Activated T-cell treated with anti-CD3 and anti-CD28 coated beads, Interleukin-2, amount 50 U/mL, for 4 hours (primary cell): ENCODE measurements at places on chromosomes 12 and 14. TPM values are rescaled to one million over a fixed set of nuclear protein-coding genes. Genes with fewer than 3 reads are reported as not detected.

DNA sequence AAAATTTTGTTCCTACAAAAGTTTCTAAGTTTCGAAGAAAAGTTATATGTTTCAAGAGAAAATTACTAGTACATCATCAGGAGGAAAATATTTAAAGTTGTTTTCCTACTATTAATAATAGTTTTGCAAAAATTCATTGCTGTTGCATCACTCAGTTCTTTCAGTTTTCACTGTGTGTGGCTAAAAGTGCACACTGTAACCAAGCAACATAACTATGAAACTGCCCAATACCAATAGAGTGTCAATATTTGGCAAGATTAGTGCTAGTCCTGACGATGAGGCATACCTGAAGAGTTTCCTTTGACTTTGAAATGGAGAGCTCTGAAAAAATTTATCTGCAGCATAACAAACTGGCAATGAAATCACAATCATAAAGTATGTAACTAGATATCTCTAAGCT, 194.3 kb downstream of the CPNE8 start:
- no peak for DNase-seq

Gene STAT2
- total RNA-seq, result 50.4 TPM

- DNase-seq, result no peak
These were observed 262.5 kb upstream of the TMEM132C start for GRCh38 chr12:128004383-128004938.

DNA sequence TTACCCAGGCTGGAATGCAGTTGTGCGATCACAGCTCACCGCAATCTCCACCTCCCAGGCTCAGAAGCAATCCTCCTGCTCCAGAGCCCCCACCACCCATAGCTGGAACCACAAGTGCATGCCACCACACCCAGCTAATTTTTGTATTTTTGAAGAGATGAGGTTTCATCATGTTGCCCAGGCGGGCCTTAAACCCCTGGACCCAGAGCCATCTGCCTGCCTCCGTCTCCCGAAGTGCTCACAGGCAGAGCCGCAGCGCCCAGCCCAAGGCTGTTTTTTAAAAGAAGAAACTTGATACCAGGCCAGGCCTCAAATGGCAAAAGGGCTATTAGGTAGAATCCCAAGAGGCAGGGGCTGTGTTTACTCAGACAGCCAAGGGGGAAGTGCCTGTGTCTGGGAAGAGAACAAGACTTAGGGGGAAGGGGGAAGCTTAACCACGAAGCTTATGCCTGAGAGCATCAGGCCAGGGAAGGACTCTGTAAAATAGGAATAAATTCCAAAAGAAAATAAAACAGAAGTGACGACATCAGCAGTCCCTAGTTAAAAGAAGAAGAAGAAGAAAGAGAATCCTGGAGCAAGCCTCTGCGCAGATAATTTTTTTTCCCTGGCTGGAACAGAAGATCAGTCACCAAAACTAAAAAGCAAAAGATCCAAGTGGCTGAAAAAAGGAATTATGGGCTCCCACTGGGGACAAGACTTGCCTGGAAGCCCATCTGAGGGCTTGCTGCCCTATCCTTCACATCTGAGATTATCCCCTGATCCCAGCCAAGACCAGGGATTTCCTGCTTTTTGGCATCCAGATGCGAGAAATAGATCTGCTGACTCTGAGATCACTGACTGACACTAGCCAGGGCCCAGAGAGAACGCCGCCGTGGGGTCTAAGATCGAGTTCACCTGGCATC, 170.5 kb downstream of the NDUFA12 start:
- no peak for DNase-seq

Gene CLEC6A
- total RNA-seq, result not detected

DNA sequence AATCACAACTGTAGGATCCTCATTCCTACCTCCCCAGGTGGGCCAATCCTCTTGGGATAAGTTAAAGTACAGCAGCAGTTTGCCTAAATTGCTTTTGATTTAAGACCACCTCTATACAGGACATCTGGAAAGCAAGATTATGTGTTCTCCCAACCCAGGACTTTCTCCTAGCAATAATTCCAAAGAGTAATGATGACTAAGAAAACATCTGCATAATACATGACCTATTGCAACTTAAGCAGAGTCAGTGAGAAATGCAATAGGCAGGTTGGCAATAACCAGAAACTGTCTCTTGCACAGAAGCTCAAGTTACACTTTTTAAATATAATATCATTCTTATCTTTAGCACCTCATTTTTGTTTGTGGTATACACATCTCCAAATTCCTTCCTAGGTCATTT, 275.4 kb downstream of the TRHDE start:
- DNase-seq, result no peak

DNA sequence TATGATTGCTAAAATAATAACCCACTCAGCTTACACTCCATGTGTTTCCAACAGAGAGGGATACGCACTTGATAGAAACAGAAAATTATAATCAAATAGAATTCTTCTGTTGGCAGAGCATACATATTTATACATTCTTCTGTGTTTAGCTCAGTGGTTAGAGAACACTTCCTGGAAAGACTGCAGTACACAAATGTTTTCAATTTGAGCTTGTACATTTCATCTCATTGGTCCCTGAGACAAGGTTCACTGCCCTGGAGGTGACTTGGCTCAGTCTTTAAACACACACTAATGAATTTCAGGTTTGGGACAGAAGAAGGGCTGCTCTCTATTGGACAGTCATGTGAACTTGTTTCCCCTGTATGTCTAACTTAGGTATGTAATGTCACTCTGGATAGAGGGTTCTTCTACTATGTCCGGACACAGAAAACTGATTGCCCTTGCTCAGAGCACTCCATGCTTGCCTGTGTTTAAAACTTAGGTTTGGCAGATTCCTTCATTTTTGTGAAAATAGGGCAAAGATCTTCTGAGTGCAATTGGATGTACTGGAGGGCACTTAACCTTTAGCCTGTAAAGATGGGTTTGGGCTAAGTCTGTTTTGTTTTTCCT, 22.9 kb downstream of the PROX2 start:
- no peak for DNase-seq

DNA sequence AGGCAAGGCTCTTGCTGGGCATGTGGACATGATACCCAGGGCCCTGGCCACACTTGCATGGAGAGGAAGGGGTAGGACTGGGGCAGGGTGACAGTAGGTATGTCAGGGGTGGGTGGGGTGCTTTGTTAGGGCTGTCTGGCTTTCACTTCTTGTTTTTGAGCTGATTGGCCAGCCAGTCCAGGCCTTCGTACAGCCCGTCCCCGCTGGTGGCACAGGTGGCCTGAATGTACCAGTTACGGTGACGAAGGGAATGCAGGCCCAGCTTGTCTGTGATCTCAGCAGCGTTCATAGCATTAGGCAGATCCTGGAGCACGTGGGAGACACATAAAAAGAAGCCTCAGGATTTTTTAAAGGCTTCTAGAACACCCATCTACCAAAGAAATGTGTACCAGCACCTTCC, 13.5 kb upstream of the FKBP11 start:
- no peak for DNase-seq

DNA sequence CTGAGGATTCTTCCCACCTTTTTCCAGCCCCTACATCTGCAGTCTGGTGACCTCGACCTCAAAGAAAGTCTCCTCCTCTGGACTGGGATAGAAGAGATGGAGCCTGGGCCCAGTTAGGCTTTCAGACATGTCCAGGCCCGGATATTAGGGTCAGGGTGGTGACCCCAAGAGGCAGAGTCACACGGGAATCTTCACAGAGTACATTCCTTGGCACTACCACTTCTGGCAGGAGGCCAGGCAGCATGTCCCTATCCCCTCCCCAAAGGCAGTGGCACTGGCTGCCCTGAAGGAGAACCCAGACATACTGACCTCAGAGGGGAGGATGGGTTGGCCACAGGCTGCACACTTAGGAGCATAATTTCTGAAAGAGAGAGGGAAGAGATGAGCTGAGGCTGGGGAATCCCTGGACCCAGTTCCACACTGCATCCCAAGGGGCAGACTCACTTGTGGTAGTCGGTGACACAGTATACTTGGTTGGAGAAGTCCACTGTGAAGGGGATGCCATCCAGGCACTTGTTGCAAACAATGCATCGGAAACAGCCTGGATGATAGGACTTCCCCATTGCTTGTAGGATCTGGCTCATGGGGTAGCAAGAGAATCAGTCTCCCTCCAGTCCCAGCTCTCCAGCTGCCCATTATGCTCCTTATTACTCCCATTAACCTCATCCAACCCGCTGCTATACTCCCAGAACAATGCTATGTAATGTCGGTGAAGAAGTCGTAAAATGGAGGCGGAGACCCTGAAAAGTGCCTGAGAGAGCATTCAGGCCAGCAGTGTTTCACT, 7.6 kb downstream of the AJUBA start:
- no peak for DNase-seq

Gene RPS6KL1
- 20.7 TPM for total RNA-seq

- DNase-seq, result no peak
These were observed 58.5 kb upstream of the RMST start for GRCh38 chr12:97404093-97404492.

Gene OR10A7
- total RNA-seq, result not detected

DNA sequence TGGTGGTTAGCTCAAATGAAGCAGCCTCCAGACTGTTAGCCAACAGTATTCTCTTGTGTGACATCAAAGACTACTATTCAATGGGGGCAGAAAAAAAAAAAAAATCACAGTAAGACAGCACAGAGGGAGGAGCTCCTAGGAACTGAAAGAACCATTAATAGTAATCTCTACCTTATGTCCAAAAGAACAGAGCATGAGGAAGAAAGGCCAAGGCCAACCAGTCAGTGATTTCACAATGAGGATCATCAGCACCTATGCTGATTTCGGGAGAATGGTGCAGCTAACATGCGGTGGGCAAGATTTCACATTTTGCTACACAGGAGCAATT, 66.3 kb upstream of the SOX5 start:
- no peak for DNase-seq

DNA sequence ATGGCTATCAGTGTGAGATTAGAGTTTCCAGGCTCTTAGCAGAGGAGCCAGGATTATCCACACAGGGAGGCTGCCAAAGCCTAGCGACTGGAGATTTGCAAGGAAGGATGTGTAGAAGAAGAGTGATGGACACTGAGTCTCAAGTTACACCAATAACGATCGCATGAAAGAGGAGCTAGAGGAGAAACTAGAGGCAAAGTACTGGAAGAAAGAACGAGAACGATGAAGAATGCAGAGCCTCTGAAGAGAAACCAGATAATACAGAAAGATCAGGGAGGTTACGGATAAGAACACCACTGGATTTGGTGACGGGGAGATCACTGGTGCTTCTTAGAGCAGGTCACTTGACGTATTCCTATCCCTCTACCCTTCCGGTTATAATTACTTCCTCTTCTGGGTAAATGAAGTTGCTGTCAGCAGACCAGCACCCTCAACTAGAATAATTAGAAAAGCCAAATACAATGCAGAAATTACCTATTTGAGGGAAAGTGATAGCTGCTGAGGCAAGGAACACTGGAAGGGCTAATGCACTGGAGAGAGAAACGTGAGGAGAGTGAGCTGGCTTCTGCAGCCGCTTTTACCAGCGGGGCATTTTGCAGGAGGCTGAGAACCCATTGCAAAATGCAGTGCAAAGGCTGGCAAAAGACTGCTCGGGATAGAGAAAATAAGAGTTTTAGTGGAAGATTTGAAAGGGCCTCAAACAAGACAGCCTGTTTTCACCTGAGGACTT, 93.1 kb upstream of the HIF1A start:
- DNase-seq, result no peak

Gene ZDHHC17
- 25.4 TPM for total RNA-seq

DNA sequence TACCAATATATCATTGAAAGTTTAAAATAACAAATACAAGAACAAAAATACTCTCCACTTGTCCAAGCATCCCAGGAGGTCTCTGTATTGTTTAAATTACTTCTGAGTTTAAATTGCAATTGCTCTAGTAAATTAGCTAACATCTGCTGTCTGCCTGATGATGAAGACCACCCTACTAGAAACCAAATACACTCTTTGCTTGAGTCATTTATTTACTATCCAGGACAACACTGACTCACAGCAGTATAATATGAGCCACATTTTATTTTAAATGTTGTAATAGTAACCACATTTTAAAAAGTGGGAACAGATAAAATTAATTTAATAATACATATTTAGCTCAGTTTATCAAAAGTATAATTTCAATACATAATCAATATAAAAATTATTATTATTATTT, 62.9 kb upstream of the EEA1 start:
- no peak for DNase-seq

DNA sequence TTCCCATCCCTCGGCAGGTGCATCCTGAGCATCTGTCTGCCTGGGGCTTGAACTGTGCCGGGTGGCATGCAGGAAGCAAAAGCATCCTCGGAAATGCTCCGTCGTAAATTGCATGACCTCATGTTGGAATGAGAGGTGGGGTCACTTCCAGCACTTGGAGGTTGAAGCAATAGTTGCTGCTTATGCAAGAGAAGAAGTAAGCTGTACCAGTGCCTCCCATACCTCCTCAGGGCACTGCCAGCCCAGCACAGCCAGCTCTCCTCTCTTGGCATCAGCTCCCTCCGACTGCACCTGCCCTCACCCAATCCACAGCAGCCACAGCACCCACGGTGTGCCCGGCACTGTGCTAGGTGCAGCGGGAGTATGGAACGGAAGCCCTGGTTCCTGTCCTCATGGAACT, 11.5 kb downstream of the TEAD4 start:
- no peak for DNase-seq

DNA sequence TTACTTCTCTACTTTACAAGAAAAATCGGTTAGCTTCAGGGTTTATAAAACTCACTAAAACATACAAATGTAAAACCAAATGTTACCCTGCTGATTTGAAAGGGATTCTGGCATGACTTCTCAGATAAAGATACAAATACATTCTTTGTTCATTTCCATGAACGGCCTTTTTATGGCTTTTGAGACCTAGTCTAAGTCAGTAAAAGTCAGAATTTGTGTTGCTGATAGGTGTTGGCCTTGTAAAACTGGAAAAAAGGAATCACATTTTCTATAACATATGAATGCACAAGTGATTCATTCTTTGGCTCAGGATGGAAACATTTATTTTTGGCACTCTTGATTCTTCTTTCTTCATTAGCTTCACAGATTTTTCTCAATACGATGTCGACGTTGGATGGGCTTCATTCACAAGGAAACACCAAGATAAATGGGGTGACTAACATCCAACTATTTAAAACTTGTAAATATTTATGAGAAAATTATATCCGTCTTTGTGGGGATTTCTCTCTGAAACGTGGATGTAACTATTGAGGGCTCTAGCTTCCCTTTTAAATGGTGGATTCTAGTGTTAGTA, 27.0 kb upstream of the CPM start:
- no peak for DNase-seq

DNA sequence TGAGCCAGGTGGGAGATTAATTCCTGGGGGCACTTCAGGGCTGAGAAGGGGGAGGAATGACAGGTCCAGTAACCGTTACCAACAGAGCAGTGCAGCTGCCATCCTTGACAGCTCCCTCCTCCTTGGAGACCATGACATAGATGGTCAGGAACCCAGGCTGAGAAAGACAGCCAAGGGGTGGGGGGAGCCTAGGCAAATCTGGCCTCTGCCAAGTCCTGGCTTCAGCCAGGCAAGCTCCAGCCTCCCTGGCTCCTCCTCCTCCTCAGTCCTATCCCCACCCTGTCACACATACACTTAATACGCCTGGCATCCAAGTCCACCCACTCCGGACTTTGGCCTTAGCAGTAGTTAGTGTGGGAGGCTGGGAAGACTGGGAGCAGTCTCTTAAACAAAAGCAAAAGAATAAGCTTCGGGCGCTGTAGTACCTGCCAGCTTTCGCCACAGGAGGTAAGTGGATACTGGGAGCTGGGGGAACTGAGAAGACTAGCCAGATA, at the start of gene RDH5:
Gene RDH5 (plus strand): TSS at position 323 of the 494 bp plus-strand sequence. CDS start 792 bp downstream, outside the sequence.
- DNase-seq, result no peak

Gene FOXM1
- 12.8 TPM for total RNA-seq

Gene ASB2
- 8.2 TPM for total RNA-seq

GRCh38 chr12:18457362-18457761, 196.0 kb downstream of the PIK3C2G start:
- no peak for DNase-seq

Gene LTB4R2
- 10.8 TPM for total RNA-seq
